ENCODE measurements at places on chromosomes 16 and 17.
A peak's percentile ranks its signal among the peaks of the same experiment; 100 is the strongest.

- no peak for DNase-seq
Observed at GRCh38 chr17:83026311-83026811, 53.0 kb upstream of the METRNL start.

- no peak for DNase-seq
Observed at GRCh38 chr17:68821860-68822696, 133.1 kb downstream of the ABCA8 start.

GRCh38 chr16:71428883-71429282, 13.0 kb downstream of the TLE7 start:
- no peak for DNase-seq

GRCh38 chr17:14019186-14019956, 49.9 kb upstream of the COX10 start:
- DNase-seq = no peak

GRCh38 chr17:34562387-34562786, 17.0 kb upstream of the TMEM132E start:
- DNase-seq = no peak

DNA sequence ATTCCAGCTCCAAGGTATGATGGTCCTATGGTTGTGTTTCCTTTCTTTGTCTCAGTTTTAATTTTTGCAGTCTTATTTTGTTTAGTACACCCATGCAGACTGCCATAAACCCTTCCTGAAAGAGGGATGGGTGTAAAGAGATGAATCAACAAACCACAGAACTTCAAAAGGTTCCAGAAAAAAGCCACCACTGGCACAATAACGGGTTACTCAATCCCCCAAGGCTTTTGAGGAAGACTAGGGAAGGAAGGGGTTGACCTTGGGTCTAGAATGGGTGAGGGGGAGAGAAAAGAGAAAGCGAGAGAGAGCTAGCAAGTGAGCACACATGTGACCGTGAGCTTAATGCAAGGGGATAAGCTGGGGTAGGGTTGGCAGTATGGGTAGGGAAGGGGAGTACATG, 168.1 kb downstream of the XYLT1 start:
- no peak for DNase-seq

GRCh38 chr17:80106751-80107150, 5.4 kb downstream of the GAA start:
- DNase-seq = no peak

GRCh38 chr16:1095450-1096168, 435 bp downstream of the C1QTNF8 start:
- DNase-seq = no peak

DNA sequence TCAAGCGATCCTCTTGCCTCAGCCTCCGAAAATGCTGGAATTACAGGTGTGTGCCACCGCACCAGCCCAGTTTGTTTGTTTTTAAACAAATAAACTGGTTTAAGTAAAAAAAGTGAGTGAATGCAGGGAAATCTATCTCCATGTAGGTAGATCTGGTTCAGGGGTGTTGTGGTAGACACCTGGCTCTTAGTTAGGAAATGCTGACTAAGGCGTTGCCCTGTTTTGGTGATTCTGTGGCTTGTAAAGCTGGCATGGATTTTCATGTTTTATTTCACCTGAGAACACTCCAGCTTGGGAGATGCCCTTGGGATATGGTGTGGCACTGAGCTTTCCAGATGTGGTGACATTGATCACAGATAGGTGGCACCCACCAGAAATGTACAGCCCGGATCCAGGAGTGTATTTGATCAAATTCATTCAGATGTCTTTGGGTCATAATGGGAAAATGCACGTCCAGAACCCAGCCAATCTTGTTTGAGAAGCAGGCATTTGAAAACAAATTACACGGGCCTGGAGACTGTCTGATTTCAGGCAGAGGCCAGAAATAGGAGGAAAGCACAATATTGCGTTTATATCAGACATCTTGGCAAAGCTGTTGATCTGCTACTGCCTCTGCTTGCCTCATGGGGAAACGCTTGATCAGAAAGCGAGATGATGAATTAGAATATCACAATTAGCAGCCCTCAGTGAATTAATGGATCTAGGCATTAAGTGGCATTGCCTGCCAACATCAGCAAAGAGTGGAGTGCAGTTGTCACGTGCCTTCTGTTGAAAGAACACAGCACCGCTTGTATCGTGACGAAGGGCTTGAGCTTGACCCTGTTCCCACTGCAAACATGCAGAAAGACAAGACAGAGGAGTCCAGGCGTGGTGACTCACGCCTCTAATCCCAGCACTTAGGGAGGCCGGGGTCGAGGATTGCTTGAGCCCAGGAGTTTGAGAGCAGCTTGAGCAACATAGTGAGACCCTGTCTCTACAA, 7.3 kb upstream of the IL34 start:
- DNase-seq = no peak

- no peak for DNase-seq
Observed at GRCh38 chr17:1978396-1978949, 46.7 kb downstream of the RTN4RL1 start.

DNA sequence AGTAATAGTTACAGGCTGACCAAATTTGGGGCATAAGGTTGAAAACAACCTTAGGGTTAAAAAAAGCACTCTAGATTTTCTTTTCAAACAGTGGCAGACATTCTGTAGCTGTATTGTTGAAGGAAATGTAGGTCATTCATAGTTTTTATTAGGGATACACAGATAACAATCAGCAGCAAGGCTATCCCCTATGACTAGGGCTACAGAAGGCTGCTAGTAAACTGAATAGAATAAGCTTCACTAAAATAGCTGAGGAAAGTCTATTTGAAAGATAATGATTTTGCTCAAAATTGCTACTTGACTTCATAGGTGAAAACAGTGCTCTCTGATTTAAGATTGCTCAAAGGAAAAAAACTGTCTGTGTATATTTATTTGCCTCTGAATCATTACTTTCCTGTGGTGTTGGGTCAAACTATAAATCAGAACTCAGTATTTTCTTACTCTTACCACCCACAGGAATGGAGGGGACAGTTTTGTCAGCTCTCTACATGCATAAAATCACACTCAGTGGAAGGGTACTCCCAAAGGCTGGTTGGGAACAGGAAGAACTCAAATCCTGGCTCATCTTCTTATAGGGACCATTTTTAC, 24.8 kb downstream of the RPGRIP1L start:
- no peak for DNase-seq

GRCh38 chr17:66507982-66508760, 205.8 kb downstream of the PRKCA start:
- DNase-seq = no peak

DNA sequence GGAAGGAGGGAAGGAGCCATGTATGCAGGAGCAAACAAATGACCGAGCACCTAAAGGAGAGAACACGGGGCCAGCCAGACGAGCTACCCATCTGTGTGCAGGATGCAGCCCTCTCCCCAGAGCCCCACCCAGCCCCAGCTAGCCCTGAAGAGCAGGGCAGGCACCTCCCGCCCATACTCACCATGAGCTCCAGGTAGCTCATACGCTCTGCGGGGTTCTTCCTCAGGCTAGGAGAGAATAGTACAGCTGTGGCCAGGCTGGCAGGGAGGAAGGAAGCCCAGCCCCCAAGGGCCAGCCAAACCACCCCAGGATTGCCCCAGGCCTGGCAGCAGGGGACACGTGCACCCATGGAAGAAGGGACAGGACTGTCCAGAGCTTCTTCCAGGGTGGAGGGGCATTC, 81.9 kb downstream of the KCNJ18 start:
- no peak for DNase-seq

DNA sequence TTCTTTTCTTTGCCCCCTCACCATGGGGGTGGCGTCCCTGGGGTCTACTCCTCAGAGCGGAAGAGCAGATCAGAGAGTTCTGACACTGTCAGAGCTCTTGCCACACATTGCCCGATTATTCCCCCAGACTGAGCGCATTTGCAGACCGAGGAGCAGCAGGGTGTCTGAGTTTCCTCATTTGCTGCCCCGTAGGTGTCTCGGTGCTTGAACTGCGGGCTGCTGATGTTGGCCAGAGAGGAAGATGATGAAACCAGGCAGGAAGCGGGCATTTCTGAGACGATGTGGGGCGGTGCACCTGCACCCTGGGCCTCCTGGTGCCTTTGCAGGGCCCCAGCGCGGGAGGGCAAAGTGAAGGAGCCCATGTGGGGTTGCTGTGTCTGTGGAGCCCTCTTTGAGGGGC, 55.2 kb downstream of the ARSG start:
- DNase-seq = peak; percentile 70

- DNase-seq = no peak
Observed at GRCh38 chr16:30381291-30382041, 895 bp downstream of the SEPTIN1 start.

DNA sequence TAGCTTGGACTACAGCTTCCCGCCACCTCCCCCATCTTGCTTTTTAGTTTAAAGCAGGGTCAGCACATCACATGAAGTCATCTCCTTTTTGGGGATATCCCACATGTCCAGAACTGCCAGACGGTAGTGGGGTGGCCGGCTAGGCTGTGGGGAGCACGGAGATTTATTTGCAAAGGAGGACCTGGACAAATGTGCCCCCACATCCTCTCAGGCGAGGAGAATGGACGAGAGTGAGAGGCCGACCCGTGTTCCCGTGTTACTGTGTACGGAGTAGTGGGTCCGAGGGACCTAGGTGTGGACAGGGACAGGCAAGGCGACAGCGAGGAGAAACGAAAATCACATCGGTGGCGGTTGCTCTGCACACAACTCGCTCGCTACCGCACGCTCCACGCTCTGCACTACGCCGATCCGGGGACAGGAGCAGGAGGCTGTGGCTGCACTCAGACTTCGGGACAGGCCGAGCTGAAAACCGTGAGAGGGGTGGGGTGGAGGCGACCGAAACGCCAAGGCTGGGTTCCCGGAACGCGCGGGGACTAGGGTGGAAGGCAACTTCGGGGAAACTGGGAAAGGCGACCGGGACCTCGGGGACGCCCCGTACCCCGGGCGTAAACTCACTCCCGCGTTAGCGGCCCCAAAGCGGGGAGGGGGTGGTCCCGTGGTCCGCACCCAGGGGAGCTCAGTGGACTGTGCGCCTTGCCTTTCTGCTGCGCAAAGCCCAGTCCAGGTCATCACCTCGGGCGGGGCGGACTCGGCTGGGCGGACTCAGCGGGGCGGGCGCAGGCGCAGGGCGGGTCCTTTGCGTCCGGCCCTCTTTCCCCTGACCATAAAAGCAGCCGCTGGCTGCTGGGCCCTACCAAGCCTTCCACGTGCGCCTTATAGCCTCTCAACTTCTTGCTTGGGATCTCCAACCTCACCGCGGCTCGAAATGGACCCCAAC, at the start of gene MT1A:
MT1A (plus strand) TSS at position 853 of the 937 bp plus-strand sequence; CDS start at position 926, 73 bp downstream.
- DNase-seq = no peak

DNA sequence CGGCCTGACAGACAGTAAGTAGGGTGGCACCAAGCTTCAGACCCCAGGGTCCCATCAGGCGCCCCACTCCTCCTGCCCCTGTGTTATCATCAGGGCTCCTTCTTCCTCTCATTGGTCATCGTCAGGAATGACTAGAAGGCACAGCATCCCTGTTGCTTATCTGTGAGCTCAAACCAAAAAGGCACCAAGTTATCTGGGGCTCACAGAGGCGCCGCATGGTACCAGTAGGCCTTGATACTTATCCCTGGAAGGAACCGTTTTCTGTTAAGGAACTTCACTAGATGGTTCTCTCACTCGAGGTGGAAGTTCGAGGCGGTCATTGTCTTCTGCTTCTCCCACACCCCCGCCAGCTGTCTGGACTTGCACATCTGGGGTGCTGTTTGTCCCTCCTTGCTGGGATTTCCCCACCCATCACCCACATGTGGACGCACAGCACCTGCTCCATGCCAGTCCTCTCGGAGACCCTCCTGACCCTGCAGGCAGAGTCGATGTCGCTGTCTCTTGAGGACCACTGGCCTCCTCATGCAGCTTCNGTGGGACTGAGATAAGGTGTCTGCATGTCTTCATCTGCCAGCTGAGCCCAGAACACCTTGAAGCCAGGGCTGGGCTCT, 52.1 kb downstream of the METRNL start:
- DNase-seq = no peak

GRCh38 chr16:23771027-23771426, 16.2 kb downstream of the CHP2 start:
- no peak for DNase-seq

GRCh38 chr16:89958068-89958467, 9.5 kb downstream of the DEF8 start:
- DNase-seq = no peak

DNA sequence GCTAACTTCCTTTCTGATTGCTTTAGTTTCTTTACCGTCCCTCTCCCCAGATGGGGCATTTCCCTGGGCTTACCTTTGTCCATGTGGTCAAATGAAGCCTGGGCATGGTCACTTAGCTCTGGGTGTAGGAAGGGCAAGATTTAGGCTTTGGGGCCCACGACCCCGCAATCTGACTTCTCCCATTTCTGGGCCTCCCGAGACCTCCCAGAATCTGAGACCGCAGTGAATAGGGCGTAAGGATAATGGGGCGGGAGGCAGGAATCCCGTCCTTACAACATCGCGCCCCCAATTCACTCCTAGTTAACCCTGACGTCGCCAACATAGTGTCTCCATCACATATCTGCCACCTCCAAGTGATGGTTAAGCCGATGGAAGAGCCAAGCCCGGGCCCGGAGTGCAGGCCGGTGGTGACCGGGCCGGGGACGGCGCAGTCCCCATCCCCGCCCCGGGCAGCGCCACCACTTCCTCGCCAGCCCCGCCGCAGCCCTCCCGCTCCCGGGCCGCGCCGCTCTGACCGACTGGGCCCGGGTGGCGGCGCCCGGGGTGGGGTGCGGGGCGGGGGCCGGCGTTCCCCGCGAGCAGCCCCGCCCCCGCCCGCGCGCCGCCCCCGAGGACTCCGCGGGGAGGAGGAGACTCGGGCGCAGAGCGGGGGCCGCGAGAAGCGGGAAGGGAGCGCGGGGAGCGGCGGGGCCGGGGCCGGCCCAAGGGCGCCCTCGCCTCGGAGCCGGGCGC, at the start of gene RHBDL3:
RHBDL3 (plus strand) TSS at position 641 of the 732 bp plus-strand sequence. CDS start 358 bp downstream, outside the sequence.
- no peak for DNase-seq

GRCh38 chr17:5624211-5624610, 39.9 kb upstream of the NLRP1 start:
- no peak for DNase-seq

- DNase-seq = no peak
Observed at GRCh38 chr17:6465206-6466003, 21.1 kb downstream of the PIMREG start.

DNA sequence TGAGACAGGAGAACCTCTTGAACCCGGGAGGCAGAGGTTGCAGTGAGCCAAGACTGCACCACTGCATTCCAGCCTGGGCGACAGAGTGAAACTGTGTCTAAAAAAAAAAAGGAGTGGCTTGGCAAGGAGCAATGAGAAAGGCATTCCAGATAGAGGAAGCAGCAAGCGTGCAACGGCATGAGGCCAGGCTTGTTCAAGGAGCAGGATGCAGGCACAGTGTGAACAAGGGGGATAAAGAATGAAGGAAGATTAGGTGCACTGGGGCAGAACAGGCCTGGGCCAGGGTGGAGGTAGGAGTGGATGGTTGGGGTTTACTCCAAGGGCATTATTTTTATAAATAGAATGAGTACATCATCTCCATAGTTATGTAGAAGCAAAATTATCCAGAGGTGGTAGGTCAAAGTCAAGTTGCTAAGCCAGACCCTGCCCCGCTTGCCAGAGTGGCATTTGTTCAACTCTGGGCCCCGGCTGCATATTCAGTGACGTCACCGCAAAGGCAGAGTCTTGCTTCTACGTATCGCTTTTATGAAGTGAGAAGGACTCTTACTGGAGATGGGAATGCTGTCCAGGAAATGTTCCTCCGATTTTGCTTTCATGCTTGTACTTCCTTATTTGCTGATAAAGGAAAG, 100.2 kb downstream of the KATNIP start:
- DNase-seq = no peak
